ENCODE measurements at places on chromosomes 3 and 15.
A peak's percentile ranks its signal among the peaks of the same experiment; 100 is the strongest.

DNA sequence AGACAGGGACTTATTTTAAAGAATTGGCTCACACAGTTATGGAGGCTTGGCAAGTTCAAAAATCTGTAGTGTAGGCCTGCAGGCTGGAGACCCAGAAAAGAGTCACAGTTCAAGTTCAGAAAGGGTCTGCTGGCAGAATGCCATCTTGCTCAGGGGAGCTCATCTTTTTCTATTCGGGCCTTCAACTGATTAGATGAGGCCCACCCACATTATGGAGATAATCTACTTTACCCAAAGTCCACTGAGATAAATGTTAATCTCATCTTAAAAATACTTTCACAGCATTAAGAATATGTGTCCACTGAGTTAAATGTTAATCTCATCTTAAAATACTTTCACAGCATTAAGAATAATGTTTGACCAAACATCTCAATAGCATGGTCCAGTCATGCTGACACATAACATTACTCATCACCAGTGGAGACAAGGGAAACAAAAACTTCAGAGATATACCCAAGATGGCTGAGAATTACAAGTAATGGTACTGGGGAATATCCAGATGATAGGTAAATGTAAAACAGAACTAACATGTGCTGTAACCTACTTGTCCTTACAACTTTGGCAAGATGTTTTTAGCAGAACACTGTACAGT lies 74.3 kb upstream of the STAC start:
- no peak for DNase-seq

DNA sequence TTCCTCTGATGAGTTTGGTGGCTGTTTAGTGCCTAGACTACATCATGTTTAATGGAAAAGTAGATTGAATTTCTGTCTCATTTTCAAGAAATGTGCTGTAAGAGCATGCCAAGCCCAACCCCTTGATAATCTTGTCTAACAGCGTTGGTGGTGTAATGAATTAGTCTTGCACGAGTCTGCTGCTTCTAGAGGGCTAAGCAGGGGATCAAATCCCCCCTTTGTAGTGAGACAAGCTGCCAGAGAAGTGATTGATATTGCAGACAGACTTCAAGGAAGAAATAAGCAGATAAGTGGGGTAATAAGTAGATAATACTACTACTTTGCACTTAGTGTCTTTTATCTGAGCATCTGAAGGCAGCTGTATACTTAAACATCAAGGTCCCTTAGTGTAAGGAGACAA lies 141.4 kb downstream of the TP63 start:
- DNase-seq, result no peak

- no peak for DNase-seq
These were observed 393.5 kb upstream of the ARRDC4 start for GRCh38 chr15:97566961-97567360.

DNA sequence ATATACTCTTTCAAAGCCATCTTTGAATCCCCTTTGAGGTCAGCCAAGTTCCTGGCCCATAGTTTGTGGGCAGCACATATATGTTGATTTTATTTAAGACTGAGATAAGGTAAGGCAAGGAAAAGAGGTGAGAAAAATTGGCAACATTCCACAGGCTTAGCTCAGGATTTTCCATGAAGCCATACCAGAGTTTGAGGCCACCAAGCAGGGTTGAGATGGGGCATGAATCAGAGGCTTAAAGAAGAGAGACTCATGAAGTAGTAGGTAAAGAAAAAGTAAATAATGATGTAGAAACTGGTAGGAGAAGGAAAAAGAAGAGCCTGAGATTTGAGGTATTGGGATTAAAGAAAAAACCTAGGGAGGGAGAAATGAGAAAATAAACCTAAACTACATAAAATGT lies 89.2 kb downstream of the MYO5A start:
- no peak for DNase-seq

- no peak for DNase-seq
These were observed 239.2 kb upstream of the ATP10A start for GRCh38 chr15:26102365-26102764.

DNA sequence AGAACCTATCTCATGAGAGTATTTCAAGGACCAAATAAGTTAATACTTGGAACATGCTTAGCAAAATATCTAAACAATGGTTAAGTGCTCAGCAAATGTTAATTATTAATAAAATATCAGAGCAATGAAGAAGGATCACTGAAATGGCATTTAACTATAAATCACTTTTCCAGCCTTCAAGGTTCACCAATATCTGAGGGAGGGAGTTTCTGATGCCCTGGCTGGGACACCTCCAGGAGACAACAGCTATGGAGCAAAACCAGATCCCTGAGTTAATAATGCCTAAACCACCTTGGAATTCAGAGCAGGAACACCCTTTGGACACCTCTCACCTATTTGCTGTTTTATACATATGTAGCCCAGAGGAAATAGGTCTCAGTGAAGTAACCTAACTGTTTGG lies 6.4 kb upstream of the FAM174B start:
- no peak for DNase-seq

DNA sequence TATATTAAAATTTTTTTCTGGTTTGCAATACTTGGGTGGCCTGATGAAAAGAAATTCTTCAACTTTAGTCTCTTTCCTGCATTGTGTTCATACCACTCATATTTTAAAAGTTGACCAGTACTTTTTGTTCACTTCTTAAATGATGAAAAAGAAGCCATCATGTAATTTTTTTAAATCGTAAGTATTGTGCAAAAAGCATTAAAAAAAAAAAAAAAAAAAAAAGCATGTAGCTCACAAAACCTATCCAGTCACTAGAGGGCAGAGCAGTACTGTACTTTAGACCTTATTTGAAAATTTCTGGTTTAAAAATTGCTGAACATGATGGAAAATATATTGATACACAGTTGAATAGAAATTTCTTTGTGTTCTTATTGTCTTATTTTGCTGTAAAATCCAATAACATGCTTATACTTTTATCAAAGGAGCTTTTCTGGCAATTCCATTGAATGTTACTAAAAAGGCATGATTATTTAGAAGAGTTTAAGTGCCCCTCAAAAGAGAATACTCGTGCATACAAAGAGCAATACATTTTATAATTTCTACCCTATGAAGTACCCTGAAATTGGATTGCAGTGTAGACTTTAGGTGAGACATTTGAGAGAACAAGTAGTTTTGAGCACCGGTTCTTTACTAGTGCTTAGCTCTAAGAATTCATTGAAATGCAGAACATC lies 137.7 kb downstream of the BBX start:
- DNase-seq, result no peak

- no peak for DNase-seq
These were observed 44.6 kb upstream of the NEDD4 start for GRCh38 chr15:56038015-56038414.

GRCh38 chr15:70112074-70112395 lies 14.3 kb upstream of the TLE3 start:
- DNase-seq, result no peak

DNA sequence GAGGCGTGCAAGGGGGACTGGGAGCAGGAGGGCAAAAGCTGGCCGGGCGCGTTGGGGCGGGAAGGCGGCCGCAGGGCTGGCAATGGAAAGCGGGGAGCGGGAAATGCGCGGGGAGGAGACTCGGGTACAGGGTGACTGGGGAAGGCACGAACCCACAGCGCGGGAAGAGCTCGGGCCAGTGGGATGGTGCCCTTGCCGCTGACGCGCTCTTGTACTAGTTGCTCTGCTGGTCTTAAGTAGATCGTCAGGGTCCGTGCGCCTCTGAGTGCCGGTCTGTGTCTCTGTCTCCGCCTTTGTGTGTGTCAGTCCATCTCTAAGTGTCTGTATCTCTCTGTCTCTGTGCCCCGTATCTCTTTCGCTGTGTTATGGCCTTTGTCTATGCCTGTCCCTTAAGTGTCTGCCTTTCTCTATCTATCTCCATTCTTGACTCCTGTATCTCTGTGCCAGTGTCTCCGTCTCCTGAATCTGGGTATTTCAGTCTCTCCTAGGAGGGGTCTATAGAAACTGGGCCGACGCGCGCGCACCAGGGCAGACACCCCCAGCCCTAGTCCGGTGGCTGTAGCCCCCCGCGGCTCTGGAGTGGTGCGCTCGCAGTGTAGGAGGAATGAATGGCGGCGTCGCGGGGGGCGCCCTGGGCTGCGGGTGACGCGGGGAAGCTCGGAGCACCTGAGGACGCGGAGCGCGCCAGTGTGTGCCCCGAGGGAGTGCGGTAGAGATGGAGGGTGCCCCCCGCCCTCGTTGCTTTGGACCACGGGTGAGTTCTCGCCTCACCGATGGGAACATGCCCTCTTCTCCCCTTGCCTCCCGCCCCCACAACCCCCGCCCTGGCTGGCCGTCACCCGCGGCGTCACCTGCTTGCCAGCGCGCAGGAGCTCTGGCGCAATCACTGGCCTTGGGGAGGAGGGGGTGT lies 756 bp upstream of the CAMK2N2 start:
- peak; percentile 14 for DNase-seq

GRCh38 chr3:11212784-11213183 lies 58.5 kb downstream of the HRH1 start:
- no peak for DNase-seq

GRCh38 chr15:56805466-56806147 lies 72.3 kb upstream of the ZNF280D start:
- no peak for DNase-seq

DNA sequence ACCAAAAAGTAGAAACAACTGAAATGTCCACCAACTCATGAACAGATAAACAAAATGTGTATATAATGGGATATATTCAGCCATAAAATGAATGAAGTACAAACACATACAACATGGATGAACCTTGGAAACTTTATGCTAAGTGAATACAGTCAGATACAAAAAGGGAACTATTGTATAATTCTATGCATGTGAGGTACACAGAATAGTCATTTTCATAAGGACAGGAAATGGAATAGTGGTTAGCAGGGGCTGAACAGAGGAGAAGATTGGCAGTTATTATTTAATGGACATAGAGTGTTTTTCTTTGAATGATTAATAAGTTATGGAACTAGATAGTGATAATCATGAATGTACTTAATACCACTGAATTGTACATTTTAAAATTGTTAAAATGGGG lies 20.0 kb upstream of the TRANK1 start:
- no peak for DNase-seq

DNA sequence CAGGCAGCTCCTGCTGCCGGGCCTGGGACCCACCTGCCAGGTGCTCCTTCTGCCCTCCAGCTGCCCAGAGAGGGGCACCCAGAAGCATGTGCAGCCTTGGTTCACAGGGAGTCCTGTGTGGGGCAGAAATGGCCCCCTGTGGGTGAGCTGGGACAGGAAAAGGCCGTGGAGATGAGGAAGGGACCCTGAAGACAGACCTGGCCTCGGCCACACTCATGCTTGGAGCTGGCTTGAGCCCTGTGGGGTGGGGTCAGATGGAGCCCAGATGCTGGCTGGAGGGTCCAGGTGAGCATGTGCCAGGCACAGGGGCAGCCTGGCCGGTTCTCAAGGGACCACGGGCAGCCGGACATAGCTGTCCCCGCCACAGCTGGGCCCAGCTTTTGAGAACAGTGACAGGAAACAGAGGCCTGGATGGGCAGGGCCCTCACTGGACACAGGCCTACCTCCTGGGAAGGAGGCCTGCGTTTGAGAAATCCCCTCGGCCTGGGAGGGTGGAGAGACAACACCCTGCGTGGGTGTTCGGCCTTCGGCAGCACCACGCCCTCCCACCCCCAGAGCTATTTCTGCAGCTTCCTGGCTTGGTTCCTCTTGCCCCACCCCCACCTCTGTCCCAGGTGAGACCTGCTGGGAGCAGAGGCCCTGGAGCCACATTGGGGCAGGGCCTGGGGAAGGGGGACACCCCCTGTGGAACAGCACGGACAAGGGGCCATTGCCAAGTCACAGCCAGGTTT lies 132.6 kb upstream of the MEF2A start:
- DNase-seq, result no peak

GRCh38 chr3:124147946-124148345 lies 156.0 kb upstream of the ROPN1 start:
- DNase-seq, result no peak

- DNase-seq, result no peak
These were observed 192.9 kb downstream of the RYR3 start for GRCh38 chr15:33503681-33504080.

DNA sequence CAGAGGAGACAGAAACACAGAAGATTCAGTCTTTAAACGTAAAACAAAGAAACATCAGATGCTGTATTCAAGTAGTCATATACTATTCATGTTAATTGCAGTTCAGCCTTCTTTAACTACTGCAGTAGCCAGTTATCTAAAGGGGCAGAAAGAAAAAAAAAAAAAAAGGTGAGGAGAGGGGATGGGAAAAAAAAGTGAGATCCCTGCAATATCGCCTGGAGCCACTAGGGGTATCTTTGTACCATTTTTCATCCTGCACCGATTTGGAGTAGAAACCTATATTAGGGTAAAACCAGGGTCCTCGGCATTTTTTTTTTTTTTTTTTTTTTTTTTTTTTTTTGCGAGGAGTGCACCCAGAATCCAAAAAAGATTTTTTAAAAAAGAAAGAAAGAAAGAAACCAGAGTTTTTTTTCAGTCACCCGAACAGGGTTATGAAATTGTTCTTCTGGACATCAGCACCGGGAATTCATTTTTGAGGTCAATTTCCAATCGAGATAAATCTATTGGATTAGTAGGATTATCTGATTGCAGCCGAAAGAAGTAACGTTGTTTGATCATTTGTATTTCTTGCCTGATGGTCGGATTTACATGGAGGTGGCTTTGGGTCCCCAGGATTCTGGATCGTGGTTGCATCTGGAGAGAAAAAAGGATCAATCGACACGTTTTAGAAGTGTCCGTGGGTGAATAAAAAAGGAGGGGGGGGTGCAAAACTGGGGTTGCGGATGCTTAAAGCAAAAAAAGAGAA lies 186.7 kb downstream of the NLGN1 start:
- no peak for DNase-seq

- DNase-seq, result no peak
These were observed 34.5 kb downstream of the NPTN start for GRCh38 chr15:73598530-73599160.

DNA sequence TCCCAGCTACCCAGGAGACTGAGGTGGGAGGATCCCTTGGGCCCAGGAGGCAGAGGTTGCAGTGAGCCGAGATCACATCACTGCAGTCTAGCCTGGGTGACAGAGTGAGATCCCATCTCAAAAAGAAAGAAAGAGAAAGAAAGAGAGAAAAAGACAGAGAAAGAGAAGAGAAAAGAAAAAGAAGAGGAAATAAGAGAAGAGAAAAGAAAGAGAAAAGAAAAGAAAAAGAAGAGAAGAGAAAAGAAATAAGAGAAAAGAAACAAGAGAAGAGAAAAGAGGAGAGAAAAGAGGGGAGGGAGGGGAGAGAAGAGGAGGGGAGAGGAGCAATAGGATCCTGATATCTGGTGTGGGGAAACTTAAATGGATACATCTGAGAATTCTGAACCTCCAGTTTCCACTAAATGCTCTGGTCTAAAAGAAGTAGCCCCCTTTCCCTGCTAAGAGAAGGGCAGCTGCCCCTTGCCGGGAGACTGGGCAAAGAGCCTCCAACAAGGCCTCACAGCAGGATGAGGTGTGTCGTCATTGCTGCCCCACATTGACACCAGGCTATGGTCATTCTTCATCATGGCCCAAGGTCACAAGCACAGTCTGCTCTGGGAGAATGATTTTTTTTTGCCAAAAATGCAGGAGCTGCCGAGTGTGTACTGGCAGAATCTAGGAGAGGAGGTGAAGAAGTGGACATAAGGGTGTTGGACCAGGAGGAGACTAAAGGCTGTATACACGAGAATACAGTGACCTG lies 21.1 kb upstream of the COMMD4 start:
- DNase-seq, result no peak
